A549 treated with RU486 at 1 μM for 4 hours (cell line): ENCODE measurements at places on chromosomes 7 and 10. TPM values are rescaled to one million over a fixed set of nuclear protein-coding genes. Genes with fewer than 3 reads are reported as not detected.

Gene GHRHR
- total RNA-seq, result 0.29 TPM in 1 of 5 replicates, not detected in the others

Gene SLC26A5
- total RNA-seq, result not detected in 5 replicates

Gene TMEM254
- total RNA-seq, result 17.3 to 21.3 TPM (median 18.8 TPM) in 5 replicates

Gene CPN1
- total RNA-seq, result 0.18 to 0.43 TPM (median 0.39 TPM) in 5 replicates

Gene CELF2
- 0.05 TPM in 1 of 5 replicates, not detected in the others for total RNA-seq

Gene NRP1
- 84.8 to 110 TPM (median 90.9 TPM) in 5 replicates for total RNA-seq

Gene RASSF4
- total RNA-seq, result 1.1 to 2.0 TPM (median 1.4 TPM) in 5 replicates

Gene SKIDA1
- 0.87 to 1.6 TPM (median 1.3 TPM) in 5 replicates for total RNA-seq
